ENCODE measurements at places on chromosomes 6 and 20. TPM values are rescaled to one million over a fixed set of nuclear protein-coding genes. Genes with fewer than 3 reads are reported as not detected.

The HACE1 gene
- total RNA-seq = 3.5 TPM

The HNF4A gene
- total RNA-seq = 18.8 TPM

The GPR63 gene
- 0.46 TPM for total RNA-seq

The MOG gene
- total RNA-seq = not detected

The COL19A1 gene
- not detected for total RNA-seq

The GHRH gene
- total RNA-seq = not detected

The NUS1 gene
- total RNA-seq = 24.0 TPM

The FAXC gene
- total RNA-seq = 7.3 TPM

The PNPLA1 gene
- not detected for total RNA-seq

The YTHDF1 gene
- 47.1 TPM for total RNA-seq

The CAGE1 gene
- not detected for total RNA-seq

The TSBP1 gene
- total RNA-seq = not detected

The ARFGEF2 gene
- total RNA-seq = 13.6 TPM

The PLG gene
- total RNA-seq = not detected

The B3GALT4 gene
- total RNA-seq = 0.95 TPM

The ECHDC1 gene
- total RNA-seq = 56.0 TPM

The TAGAP gene
- total RNA-seq = not detected

The SIGLEC1 gene
- total RNA-seq = not detected

The MATN4 gene
- total RNA-seq = 0.16 TPM

The MACROD2 gene
- 0.65 TPM for total RNA-seq

The LY6G6C gene
- total RNA-seq = not detected

The TMEM74B gene
- total RNA-seq = 3.9 TPM

The TBX18 gene
- 23.9 TPM for total RNA-seq

The HLA-DPA1 gene
- total RNA-seq = 0.25 TPM

The KIAA1755 gene
- 0.21 TPM for total RNA-seq

The STMND1 gene
- not detected for total RNA-seq

The SLC13A3 gene
- total RNA-seq = not detected
